Activated CD8-positive, alpha-beta memory T cell treated with anti-CD3 and anti-CD28 coated beads, Interleukin-2, amount 50 U/mL, for 4 hours (primary cell): ENCODE measurements at places on chromosomes 7 and 10.

- DNase-seq: no peak
Measured at GRCh38 chr10:60141896-60142559, 235.7 kb upstream of the CCDC6 start.

GRCh38 chr7:33873981-33874750 is 31.2 kb upstream of the BMPER start:
- no peak for DNase-seq

DNA sequence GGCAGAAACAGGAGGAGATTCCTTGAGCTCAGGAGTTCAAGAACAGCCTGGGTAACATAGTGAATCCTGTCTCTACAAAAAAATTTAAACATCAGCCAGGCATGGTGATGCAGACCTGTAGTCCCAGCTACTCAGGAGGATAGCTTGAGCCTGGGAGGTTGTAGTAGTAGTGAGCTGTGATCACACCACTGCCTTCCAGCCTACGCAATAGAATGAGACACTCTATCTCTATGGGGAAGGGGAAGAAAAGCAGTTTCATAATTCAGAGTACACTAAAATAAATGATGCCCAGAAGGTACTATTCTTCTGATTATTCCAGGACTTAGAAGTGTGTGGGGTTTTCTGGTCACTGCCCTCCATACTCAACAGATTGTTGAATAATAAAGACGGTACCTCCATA is 177.3 kb downstream of the KMT2E start:
- DNase-seq: no peak

DNA sequence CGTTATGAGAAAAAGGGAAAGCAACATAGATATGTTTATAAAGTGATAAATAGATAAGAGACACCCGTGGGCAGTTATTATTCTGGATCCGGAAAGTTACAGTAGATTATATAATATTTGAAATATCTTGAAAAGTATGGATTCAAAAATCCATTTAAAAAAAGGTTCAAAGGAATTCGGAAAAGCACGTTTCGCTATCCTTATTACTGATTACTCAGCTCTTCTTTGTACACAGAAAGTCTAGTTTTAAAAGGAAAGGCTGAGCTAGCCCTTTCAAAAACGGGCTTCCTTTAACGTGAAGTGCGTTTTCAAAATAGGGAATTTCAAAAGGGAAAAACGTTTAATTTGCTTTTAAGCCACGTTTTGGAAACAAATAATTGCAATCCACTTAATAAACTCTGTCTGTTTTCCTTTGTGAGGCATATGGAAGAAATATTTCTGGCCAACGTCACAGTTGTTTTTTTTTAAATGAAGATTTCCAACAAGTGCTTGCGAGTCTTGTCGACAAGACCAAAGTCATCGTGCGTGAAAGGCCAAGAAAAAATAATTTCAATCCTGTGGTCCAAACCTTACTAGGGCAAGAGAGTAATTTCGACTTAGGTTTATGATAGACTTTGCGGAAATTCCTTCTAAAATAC is 2.2 kb upstream of the SKIDA1 start:
- DNase-seq: no peak

- no peak for DNase-seq
Measured at GRCh38 chr10:107933076-107933475, 768.6 kb upstream of the SORCS1 start.

- no peak for DNase-seq
Measured at GRCh38 chr7:111232249-111233084, 141.5 kb downstream of the LRRN3 start.

- no peak for DNase-seq
Measured at GRCh38 chr10:128268015-128268722, 141.9 kb upstream of the MKI67 start.

DNA sequence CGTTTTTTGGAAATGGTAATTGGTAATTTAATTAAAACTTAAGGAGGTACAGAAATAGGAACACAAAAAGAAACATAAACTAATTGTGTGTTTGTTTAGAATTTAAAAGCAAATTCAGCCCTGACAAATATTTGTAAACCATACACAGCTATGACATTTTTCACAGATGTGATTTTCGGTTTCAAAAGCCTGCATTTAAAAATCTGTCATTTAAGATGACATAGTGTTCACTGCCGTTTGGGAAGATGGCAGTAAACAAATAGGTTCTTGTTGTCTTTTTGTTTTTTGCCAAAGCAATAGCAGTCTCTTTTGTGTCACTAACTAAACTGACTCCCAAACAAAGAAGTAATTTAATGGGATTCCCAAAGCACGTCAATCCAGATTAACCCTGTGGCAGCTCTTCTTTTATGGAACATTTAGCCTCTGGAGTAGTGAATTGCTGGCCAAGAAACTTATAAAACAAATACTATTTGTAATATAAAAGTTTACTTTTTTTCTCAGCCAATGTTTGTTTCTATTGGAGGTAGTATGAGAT is 697.6 kb downstream of the PHTF2 start:
- DNase-seq: no peak

GRCh38 chr10:33381451-33382215 is 47.2 kb upstream of the NRP1 start:
- DNase-seq: no peak

DNA sequence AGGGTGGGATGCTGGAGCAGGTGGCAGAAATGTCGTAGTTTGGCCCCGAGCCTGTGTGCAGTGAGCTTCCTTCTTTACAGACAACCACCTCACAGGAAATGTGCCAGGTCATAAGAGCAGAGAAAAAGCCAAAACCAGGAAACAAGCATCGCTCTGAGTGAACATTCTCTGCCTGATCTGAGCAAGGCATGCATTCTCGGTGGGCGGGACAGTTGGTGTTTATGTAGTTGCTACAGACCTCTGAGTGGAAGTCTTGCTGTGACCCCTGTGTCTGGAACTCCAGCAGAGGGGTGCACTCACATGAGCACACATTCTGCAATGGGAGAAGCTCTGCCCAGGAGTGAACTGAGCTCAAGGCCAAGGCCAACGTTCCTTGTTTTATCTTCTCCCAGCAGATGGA is 230.1 kb downstream of the TCERG1L start:
- no peak for DNase-seq

DNA sequence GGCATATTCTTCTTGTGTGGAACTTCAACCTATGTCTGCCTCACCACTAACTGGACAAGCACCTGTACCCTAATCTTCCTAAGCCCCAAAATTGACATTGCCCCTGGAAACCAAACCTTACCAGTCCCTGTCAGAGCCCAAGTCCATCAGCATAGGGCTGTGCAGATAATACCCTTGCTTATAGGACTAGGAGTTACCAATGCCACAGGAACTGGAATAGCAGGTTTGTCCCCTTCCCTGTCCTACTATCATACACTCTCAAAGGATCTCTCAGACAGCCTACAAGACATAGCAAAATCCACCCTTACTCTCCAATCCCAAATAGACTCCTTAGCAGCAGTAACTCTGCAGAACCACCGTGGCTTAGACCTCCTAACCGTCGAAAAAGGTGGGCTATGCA is 19.8 kb downstream of the ZNF107 start:
- DNase-seq: no peak

DNA sequence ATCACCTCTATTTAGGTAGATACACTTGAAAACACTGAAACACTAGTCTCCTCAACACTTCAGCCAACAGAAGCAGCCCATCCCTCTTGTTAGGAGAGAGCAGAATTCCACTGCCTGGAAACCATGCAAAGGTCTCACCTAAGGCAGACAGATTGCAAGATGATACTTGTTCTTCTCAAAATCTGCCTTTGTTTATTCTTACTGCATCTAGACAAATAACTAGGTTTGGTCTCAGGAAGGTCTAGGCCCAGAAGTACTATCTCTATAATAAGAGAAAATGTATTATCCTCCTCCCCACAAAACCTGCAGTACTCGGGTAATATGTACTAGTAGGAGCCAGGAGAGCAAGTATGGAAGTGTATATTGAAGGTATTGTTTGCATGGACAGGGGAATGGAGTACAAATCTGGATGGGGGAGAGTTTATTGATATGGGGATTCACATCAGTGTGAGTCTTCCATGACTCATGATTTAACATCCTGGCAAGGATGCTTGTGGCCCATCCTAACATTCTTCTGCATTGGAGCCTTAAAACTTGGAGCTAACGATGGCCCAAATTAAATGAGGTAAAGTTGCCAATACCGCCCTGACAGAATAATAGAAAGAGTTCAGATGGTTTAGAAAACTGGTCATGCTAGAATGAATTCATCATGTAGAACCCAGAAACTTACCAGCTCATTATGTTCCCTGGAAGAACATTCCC is 109.2 kb downstream of the EPC1 start:
- no peak for DNase-seq

DNA sequence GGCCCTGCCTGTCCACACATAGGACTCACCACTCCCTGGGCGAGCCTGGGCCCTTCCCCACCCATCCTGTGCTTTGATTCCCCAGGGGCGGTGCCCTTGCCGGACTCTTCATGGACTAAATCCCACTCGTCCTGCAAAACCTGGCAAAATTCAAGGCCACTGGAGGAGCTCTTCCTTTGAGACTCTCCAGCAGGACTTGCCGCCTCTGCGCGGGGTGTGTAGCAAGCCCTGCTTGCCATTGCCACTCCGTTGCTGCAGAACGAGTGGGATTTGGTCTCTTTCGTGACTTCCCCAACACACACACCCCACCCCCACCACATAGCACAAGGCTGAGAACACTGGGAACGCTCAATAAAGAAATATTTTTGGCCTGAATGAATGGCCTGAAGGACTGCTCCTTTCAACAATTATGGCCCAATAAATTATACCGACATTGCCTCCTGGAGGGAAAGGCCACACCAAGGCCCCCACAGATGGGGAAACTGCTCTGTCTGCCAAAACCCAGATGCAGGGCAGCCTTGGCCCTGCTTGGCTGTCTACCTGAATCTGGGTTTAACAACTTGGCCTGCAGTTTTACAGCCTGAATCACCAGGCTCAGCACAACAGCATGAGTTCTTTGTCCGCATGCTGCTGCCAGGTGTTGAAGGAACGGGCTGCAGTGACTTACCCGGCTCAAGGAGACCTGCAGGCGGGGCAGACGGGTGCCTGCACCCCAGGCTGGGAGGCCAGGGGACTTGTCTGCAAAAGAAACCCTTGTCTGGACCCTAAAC is 72.8 kb upstream of the KAT6B start:
- DNase-seq: no peak

- no peak for DNase-seq
Measured at GRCh38 chr10:1472178-1472958, 265.0 kb downstream of the ADARB2 start.

GRCh38 chr7:123748171-123748733 is 551 bp downstream of the WASL start:
- DNase-seq: no peak

DNA sequence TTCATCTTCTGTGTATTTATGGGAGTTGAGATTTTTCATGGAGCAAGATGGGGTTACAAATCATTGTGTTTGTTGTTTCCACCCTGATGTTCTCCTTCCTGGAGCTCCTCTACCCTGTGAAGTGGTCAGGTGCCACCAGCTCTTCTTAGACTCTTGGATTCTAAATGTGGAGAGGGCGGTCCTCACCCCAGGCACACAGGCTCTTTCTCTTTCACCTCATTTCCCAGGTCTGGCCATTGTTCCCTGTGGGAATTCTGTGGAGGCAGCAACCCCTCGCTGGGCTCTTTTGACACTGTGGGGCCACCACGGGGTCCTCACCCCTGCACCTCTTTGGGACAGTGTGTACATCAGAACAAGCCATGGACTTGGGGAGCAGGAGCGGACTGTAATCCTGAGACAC is 95.9 kb downstream of the TRRAP start:
- DNase-seq: no peak

- peak; percentile 20 for DNase-seq
Measured at GRCh38 chr7:142556740-142557139, 192.5 kb upstream of the PRSS1 start.

DNA sequence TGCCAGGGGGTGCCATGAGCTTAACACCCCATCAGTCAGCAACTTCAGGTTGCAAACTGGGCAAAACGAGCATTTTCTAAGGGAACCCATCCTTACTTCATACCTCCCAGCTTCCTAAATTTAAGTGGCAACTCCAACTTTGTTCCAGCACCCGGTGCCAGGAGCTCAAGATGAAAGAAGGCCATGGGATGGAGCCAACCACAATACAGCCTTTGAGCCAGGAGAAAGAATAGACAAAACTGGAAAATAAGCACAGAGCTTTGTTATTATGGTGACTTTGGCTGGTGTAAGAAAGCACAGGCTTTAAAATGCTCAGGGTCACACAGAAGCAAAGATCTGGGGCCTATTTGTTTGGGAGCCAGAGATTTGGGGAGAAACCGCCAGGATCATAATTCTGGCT is 388.7 kb upstream of the MGMT start:
- no peak for DNase-seq

DNA sequence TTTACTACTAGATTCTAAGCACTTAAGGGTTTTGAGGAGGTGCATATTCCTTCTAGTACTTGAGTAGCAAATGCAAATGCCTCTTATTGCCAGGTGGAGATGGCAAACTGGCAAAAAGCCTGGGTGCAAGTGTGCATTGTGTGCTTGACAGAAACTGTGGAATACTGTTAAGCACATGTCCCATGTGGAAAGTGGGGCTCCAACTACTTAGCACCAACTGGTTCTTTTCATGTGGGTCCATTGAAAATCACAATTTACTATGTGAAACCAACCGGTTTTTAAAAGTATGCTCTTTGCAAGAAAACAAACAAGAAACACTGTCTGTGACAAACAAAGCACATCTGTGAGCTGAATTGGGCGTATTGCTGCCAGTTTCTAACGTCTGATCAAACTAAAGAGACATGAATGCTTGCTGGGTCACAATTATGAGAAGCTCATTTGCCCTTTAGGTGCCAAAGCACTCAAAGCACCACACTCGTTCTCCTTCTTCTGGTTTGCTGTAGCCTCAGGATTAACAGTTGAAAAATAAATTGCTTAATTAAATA is 197.4 kb downstream of the SEMA3E start:
- DNase-seq: no peak

- DNase-seq: no peak
Measured at GRCh38 chr10:100318207-100318606, 11.8 kb downstream of the PKD2L1 start.

GRCh38 chr10:48274636-48275035 is at the start of gene FRMPD2:
TSS of gene FRMPD2 (minus strand) at chr10:48274696. CDS start at chr10:48274567, 129 bp downstream.
- no peak for DNase-seq

GRCh38 chr10:637771-638195 is 51.7 kb downstream of the DIP2C start:
- DNase-seq: no peak

DNA sequence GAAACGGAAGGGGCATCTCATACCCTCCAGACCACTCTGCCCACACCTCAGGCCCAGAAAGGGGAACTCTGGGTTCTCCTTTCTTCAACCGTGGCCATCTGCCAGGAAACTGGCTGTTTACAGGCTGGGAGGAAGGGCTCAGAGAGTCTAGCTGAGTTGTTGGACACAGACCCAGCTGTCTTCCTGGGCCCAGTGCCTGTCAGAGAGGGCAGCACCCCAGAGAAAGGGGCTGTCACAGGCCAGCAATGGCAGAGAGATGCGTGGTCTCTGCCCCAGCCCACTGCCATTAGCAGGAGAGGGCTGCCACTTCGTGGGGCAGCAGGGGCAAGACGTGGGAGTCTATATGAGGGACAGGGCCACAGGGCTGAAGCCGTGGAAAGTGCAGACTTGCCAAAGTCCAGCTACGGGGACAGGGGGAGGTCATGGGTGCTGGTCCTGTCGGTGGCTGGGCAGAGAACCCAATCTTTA is 11.0 kb downstream of the GRID1 start:
- no peak for DNase-seq

- no peak for DNase-seq
Measured at GRCh38 chr7:99386584-99387238, 12.2 kb downstream of the ARPC1B start.
